Kidney (tissue), 22 donors: ENCODE measurements at places on chromosomes 16 and 17. TPM values are rescaled to one million over a fixed set of nuclear protein-coding genes. Genes with fewer than 3 reads are reported as not detected.
A peak's percentile ranks its signal among the peaks of the same experiment; 100 is the strongest.

GRCh38 chr17:82973456-82974135 is 105.8 kb upstream of the METRNL start:
- no peak overlapping the region for H3K27ac ChIP-seq
- no peaks in the 10 kb centered on the region for H3K36me3 ChIP-seq
- H3K27me3 ChIP-seq, result no peaks in the 10 kb centered on the region

GRCh38 chr16:50539822-50540710 is 8.1 kb upstream of the NKD1 start:
- H3K27me3 ChIP-seq, result no peaks in the 10 kb centered on the region
- no peak overlapping the region for H3K27ac ChIP-seq
- DNase-seq, result peak; percentile 30
- H3K4me1 ChIP-seq, result no peaks in the 10 kb centered on the region
- no peak overlapping the region for H3K4me3 ChIP-seq

DNA sequence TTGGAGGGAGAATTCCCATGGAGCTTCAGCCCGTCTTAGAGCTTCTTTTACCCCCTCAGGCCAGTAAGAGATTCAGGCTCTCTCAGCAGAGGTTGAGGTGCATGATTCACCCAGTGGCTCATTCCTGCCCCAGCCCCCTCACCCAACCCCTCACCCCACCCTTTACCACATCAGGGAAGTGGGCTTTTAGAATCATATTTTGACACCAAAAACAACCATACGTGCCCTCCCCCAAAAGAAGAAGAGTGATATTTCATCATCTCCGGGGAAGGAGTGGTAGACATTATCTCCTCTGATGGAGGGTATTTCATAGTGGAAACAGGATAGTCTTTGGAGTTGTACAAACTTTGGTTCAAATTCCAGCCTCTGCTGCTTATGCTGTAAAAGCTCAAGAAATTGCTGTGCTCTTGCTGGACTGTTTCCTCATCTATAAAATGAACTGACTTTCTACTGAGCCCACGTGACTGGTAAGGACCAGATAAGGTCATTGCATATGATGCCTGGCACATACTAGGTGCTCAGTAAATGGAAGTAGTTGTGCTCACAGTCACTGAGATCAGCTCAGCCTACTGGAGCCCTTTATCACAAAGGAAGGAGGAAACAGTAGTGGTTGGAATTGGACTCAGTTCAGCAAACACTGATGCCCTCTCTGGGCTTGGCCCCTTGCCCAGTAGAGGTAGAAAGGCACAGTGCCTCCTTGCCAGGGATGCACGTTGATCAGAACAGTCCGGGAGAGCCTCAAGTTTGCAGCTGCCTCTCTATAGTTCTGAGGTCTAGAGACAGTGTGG is 18.3 kb upstream of the CCL5 start:
- no peak for DNase-seq
- H3K4me3 ChIP-seq, result no peak overlapping the region
- H3K27ac ChIP-seq, result no peak overlapping the region
- H3K27me3 ChIP-seq, result no peaks in the 10 kb centered on the region

XAF1 gene
- polyA plus RNA-seq, result 7.9 TPM

DNA sequence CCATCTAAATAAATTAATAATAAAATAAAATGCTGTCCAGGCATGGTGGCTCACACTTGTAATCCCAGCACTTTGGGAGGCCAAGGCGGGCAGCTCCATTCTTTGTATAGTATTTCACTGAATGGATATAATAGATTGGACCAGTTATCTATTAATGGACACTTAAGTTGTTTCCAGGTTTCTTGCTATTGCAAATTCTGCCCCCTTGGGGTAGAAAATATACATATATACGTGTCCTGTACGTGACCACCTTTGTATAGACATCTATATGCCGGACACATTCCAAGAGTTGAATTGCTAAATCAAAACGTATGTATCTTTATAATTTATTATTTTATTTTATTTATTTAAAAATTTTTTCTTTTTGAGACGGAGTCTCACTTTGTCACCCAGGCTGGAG is 3.9 kb upstream of the EXOC7 start:
- H3K4me1 ChIP-seq, result no peaks in the 10 kb centered on the region
- H3K4me3 ChIP-seq, result no peak overlapping the region
- no peak for DNase-seq

AOC3 gene
- polyA plus RNA-seq, result 15.1 TPM

GAS2L2 gene
- not detected for polyA plus RNA-seq
